Activated gamma-delta T cell treated with Interleukin-2 at 50 U/mL for 16 hours (primary cell): ENCODE measurements at places on chromosomes 3 and 15.

DNA sequence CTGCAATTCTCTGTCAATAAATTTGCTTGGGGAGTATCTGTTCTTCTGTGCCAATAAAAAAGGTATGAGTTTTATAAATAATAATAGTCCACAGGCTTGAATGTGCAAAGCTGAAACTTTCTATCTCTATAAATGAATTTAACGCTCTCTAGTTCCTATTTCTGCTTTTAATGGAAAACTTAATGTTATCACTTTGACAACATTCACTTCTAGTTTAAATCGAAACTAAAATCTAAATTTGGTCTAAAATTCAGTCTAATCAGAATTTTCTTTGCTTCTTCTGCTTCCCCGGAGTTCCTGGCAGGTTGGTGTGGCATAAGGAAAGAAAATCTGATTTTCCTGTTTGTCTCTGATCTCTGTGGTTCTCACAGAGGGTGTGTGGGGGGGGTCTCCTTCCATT lies 450.1 kb upstream of the TBL1XR1 start:
- DNase-seq = no peak

DNA sequence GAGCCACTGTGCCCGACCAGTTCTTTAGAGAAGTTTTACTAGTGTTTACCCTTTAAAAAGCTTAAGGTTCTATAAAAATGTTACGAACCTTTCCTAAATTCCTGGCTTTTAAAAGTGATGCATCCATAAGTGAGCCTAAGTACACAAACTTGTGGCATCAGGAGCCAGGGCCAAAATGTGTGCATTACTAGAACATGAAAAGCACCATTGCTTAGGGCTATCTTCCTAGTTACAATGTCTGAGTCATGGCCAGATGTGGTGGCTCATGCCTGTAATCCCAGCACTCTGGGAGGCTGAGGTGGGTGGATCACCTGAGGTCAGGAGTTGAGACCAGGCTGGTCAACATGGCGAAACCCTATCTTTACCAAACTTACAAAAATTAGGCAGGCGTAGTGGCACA lies 39.9 kb downstream of the LEO1 start:
- no peak for DNase-seq

- DNase-seq = no peak
Observed at GRCh38 chr3:17234382-17234781, 349.6 kb downstream of the PLCL2 start.

GRCh38 chr3:169264711-169265110 lies 398.8 kb downstream of the MECOM start:
- no peak for DNase-seq

- DNase-seq = no peak
Observed at GRCh38 chr3:27797773-27798172, 75.7 kb upstream of the EOMES start.

DNA sequence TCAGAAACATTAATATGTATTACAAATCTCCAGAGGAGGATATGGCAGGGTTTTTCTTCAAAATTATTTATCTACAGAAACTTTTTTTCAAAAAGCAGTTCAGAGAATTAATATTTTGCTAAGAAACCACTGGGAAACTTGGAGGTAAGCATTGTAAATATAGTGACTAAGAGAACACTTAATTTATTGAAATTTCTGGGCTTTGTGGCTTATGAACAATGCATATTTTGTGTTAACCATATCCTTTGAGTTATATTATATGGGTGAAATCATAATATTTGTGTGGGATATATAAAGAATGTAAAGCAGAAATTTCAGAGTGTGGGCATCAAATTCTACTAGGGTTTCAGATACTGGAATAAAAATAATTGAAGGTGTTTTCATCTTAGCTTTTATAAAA lies 1059.2 kb downstream of the ZPLD1 start:
- DNase-seq = no peak

- no peak for DNase-seq
Observed at GRCh38 chr3:137121704-137122314, 164.0 kb downstream of the IL20RB start.

- no peak for DNase-seq
Observed at GRCh38 chr15:99163271-99164062, 58.6 kb downstream of the SYNM start.

DNA sequence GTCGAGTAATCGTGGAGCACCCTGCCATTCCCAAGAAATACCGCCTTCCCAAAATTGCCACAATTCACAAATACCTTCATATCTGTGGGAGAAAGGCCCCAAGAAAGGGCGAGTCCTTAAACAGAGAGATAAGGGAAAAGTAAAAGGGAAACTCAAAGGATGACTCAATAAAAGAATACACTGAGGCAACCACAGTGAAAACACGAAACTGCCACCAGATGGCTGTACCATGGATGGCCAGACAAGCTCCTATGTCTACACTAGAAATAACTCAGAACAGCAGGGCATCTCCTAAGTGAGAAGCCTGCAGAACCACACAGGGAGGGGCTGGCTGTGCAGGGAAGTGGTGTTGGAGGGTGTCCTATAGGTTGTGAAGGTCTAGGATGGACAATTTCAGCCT lies 25.0 kb downstream of the SRGAP3 start:
- no peak for DNase-seq

- no peak for DNase-seq
Observed at GRCh38 chr3:145767909-145768308, 393.1 kb downstream of the PLOD2 start.
